ENCODE measurements at places on chromosomes 7 and 10.

GRCh38 chr7:98213888-98214810, 2.9 kb downstream of the BHLHA15 start:
- DNase-seq: no peak

DNA sequence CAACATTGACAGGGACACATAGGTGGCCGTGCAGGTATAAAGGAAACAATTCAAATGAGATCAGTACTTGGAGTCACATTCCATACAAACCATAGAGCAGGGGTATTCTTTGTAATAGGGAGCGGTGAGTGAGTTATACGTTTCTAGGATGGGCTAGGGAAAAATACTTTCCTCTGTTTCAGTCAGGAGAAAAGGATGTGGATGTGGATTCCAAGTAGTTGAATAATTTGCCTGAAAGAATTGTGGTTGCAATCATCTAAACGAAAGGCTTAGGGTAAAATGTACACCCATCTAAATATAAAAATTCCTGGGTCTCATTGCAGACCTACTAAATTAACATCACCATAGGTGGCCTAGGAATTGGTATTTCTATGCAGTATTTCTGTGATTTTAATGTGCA, 270.7 kb upstream of the IGFBP3 start:
- DNase-seq: peak; percentile 94

DNA sequence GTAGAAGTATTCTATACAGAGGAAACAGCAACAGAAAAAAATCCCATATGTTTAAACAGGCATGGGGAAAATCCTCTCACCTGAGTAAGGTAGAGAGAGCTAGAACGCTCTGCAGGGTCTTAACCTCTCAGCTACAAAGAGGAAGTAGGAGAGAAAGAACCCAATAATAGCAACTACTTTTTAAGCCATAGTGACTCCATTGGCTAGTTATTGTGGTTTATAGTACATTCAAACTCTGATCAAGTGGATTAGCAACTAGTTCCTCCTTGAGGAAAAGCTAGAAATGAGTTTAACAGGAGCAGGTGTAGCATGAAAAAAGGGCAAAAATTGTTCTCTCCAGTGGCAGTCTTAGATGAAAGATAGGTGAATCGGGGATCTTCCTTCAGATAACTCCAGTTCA, 89.7 kb downstream of the HGF start:
- no peak for DNase-seq

DNA sequence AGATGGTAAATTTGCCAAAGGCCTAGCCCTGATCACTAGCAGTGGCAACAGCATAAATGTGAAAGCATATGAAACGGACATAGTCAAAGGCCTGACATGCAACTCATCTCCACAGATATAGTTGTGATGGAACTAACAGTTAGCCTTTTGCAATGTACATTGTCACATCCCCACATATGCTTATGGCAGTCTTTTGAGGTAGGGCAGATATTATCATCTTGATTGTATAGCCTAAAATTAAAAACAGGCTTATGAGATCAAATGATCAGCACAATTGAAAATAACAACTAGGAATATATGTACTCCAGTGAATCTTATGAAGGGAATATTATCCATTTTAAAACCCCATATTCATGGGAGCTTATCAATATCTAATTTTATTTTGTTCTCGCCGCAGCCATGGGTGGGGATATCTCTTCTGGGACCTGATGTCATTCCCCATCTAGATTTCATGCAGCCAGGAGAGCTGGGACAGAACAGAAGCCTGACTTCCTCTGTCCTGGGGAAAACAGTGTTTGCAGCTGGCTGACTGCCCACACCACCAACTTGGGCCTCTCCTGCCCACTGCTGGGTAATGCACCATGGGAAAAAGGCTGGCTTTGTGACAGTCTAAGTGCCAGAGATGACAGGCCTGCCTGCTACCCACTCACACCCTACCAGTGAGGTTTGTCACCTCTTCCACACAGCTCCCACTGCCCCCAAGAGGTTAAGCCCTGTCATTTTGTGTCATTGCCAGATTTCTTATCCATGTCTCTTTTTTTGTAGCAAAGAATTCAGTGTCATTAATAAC, 180.2 kb upstream of the FZD1 start:
- no peak for DNase-seq

DNA sequence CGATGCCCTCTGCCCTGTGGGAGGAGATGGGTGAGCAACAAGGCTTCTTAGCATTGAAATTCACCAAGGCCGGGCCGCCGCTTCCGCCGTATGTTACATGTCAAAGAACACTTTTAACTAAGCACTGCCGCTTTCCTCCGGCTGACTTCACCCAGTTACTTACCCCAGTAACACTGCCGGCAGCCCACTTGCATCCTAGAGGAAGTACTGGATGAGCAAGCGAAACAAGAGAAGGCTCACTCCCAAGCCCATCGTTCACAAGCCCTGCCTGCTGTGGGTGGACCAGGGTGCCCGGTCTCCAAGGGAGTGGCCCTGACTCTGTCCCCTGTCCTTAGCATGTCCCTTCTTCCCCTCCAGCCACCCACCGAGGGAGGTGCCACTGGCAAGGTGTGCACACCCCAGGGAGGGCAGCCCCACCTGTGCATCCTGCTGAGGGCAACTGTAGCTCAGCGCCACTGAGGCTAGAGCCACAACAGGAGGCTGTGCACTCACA, 73.1 kb upstream of the EBF3 start:
- DNase-seq: no peak

DNA sequence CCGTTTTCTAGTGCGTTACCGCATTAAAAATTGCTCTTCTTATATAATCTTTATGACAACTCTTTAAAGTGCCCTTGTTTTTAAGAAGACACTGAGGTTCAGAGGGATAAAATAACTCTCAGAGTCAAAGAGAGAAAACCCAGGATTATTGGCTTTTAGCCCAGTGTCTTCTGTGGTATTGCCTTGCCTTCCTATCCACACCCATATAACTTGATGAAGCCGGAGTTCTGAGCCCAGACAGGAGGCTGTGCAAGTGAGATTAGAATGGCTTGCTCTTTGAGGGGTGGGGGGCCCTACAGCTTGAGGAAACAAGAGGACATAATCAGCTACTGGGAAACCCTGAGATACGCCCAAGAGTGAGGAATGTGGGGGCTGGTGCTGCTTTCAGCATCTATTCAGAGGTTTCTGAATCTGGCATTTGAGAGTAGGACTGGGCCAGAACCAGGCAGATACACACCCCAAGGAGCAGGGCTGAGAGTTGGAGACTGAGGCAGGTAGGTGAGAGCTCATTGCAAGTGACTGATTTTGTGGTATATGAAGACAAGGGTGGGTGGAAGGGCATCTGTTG, 2.3 kb downstream of the PRXL2A start:
- DNase-seq: no peak

DNA sequence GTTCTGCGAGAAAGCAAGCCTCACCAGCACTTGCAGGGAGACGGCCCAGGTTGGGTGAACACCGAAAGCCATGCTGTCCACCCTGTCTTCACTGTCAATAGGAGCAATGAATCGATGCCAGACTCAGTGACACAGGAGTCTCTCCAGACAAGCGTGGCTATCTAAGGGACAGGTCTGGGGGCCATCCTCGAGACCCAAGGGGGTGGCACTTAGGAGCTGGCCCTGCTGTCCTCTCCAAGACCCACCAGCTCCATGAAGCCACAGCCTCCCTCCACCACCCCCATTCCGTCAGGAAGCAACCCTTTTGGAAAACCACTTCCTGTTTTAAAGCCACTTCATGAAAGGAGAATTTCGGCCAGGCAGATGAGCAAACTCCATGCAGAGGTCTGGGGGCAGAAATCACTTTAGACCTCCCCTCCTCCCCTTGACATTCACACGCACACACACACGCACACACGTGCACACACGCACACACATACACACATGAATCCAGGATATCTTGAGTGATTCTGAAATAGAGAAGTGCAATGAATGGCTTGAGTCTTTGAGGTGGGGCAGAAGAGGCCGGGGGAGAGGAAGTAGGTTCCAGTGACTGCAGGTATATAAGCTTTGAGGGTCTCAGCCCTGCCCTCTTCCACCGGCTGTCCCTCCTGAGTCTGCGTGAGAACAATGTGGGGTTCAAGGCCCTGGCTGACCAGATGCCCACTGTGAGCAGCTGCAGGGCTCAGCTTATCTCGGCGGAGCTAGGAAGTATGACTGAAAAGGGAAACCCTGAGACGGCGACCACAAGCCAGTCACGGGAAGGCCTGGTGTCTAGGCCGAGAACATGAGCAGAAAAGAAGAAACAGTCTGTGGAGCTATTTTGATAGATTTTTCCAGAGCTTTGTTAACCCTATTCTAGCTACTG, 25.0 kb downstream of the RGS10 start:
- DNase-seq: peak; percentile 77

DNA sequence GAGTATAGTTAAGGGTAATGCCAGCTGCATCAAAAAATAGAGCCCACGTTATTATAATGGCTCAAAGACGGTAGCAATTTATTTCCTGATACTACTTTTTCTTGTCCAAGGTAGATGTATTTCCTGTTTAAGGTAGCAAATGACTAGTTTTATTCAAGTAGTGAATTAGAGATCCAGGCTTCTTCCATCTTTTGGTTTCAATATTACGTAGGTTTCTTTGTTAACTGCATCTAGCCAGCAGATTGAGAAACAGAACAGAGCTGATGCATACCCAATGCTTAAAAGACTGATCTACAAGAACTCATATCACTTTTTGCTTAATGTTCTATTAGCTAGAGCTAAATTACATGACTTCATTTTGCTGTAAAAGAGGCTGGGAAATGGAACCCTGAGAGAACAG, 992.1 kb downstream of the NRG3 start:
- DNase-seq: no peak

- no peak for DNase-seq
Measured at GRCh38 chr7:157124690-157125089, 14.0 kb upstream of the UBE3C start.

DNA sequence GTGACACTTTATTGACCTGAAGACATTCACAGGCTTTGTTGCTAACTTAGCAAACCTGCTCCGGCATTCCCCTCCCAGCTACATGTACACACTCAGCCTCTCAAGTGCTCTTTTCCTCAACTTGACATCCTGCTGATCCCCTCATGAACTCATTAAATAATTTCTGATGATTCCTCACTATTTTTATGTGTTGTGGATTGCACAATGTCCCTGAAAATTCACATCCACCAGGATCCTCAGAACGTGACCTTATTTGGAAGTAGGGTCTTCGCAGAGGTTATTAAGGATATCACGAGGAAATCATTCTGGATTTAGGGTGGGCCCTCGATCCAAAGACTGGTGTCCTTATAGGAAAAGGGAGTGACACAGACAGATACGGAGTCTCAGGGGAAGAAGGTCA, 27.3 kb downstream of the FIGNL1 start:
- no peak for DNase-seq

DNA sequence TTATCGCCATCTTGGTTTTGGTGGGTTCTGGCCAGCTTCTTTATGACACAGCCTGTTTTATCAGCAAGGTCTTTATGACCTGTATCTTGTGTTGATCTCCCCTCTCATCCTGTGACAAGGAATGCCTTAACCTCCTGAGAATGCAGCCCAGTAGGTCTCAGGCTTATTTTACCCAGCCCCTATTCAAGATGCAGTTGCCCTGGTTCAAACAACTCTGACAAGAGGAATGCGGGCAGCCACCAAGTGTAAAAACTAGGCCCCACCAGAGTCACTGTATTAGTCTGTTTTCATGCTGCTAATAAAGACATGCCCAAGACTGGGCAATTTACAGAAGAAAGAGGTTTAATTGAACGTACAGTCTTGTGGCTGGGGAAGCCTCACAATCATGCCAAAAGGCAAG, 671.3 kb downstream of the SORCS1 start:
- DNase-seq: no peak

DNA sequence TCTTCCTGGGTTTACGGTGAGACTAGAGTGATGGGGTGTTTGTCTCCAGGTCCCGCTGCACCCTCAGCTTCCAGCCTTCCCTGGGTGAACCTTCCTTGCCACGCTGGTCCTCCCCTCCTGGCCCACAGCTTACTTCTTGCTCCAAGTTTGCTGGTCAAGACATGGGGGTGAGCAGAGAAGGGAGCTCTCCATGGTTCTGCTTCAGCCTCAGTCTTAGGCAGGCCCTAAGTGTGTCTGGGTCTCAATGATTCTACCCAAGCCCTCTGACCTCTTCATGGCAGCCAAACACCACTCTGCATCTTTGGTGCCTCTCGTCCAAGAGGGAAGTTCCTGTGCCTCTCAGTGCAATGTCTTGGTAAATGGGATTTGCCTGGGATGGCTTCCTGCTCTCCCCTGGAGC, 356.5 kb upstream of the KLF6 start:
- DNase-seq: peak; percentile 14

All from fibroblast of skin of abdomen (primary cell).